Stimulated activated CD4-positive, alpha-beta T cell treated with anti-CD3 and anti-CD28 coated beads, Interleukin-15, amount 100 ng/mL, for 1 hour (primary cell): ENCODE measurements at places on chromosomes 4 and X.

- no peak for DNase-seq
Measured at GRCh38 chrX:11666164-11666563, 444 bp upstream of the ARHGAP6 start.

GRCh38 chr4:170234800-170235199 lies 145.0 kb upstream of the AADAT start:
- no peak for DNase-seq

DNA sequence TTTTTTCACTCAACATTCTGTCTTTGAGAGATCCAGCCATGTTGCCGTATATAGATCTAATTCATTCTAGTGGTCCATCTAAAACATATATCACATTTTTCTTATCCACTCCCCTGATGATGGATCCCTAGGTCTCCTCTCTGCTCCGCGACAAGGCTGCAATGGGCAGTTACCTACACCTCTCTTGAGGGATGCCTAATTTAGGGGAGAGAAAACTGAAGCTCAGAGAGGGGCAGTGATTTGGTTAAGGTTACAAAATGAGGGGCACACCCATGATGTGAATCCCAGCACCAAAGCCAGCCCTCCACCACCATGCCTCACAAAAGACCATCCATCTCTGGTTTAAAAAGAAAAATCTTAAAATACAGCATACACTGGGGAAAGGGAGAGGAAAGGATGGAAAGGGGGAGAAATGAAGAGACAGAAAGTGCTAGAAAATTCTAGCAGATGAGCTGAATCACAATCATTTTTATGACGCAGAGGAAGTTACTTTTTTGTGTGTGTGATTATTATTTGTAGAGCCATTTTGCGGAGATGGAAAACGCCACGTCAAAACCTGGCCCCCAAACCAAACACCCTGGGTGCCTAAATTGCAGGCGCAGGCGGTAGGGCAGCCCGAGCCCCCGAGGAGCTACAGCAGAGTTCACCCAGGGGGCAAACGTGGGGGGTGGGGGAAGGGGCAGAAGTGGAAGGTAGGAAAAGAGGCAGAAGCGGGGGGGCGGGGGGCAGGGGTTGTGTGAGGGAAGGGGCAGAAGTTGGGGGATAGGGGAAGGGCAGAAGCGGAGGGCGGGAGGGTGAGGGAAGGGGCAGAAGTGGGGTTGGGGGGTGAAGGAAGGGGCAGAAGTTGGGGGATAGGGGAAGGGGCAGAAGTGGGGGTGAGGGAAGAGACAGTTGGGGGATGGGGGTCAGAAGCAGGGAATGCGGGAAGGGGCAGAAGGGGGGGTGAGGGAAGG lies 1.3 kb upstream of the TSPYL2 start:
- no peak for DNase-seq

- no peak for DNase-seq
Measured at GRCh38 chr4:105686571-105686970, 21.9 kb downstream of the INTS12 start.

- DNase-seq: peak; percentile 6
Measured at GRCh38 chr4:142126890-142127497, 490.6 kb downstream of the IL15 start.

DNA sequence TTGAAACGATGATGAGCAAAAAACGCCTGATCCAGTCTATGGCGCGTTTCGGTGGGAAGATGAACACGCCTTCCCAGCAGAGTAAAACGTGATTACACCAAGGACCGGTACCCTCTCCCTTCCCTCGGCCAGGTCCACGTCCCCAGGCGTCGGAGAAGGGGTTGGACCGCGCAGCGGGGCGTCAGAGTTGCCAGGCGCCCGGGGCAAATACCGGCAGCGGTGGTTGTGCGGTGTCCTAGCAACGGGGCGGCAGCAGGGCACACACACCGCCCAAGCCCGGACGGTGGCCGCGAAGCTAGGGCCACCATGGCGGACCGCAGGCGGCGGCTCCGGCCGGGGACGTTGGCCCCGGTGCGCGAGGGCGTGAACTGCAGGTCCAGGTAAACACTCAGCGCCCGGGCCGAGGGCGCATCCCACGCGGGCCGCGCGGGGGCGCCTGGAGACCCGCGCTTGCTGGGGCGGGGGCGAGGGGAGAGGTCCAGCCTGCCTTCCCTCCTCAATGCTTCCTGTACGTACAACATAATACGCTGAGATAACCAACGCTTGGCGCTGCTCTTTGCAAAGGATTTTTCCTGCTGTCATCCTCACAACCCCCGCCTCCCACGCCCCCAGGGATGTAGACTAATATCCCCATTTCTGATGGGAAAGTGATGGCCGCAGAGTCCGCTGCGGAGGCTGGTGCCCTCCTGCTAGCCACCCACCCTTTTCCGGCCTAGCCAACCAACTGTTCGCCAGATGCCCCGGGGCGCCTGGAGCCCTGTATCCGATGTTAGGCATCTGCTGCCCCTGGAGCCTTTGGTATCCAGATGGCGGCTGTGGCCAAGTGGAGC lies at the start of gene FAM47E:
Gene FAM47E (plus strand): TSS at position 281 of the 830 bp plus-strand sequence. CDS start 26 bp downstream, at position 307.
- no peak for DNase-seq

GRCh38 chr4:7917669-7918068 lies 22.0 kb downstream of the AFAP1 start:
- no peak for DNase-seq

GRCh38 chrX:2698604-2699003 lies 7.5 kb downstream of the CD99 start:
- DNase-seq: no peak

- DNase-seq: no peak
Measured at GRCh38 chr4:110994781-110995180, 371.9 kb upstream of the PITX2 start.

DNA sequence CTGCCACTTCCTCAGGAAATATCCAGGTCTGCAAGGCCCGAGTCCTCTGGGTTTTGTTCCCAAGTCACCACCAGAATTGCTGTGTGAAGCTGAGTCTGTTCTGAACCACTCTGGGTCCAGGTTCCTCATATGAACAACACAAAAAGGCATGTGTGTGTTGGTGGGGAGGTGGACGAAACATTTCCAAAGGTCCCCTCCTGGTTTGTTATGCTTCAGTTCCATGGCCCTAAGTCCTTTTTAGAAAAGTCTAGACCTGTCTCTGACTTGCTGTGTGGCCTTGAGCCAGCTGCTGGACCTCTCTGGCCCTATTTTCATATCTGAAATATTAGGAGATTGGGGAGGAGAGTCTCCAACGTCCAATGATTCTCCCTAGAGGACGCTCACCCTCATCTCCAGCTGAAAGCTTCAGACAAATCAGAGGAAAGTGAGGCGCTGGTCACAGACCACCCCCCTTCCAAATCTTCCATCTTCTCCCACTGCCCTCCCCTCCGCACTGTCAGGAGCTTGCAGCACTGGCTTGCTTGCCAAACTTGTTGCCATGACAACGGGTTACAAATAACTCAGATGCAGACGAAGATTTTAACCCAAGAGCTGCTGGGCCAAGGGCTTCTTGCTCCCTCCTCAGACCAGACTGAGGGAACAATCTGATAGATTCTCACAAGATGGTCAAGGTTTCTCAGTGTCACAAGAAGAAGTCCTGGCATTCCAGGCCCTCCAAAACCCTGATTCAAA lies 64.5 kb downstream of the SMC1A start:
- no peak for DNase-seq

DNA sequence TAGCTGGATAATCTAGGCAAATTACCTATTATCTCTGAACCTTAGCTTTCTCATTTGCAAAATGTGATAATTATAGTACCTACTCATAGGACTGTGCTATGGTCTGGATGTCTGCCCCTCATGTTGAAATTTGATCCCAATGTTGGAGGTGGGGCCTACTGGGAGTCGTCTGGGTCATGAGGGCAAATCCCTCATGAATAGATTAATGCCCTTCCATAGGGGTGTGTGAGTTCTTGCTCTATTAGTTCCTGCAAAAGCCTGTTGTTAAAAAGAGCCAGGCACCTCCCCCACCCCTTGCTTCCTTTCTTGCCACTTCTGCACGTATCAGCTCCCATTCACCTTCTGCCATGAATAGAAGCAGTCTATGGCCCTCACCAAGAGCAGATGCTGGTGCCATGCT lies 73.9 kb downstream of the SERTM2 start:
- no peak for DNase-seq

DNA sequence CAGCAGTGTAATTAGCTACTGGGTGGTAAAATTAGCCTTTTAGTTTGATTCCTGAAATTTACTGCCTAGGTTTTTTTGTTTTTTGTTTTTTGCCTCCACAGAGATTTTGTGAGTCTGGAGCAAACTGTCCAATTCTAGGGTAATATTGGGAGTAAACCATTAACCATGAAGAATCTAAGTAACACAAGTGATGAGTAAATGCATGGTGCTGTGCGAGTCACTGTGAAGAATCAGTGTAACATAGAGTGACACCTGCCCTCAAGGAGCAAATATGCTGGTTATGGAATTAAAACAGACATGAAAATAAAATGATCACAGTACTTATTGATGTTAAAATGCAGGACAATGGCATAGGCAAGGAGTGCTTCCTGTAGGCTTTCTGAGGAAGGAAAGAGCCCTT lies 60.1 kb downstream of the LRP2BP start:
- no peak for DNase-seq

DNA sequence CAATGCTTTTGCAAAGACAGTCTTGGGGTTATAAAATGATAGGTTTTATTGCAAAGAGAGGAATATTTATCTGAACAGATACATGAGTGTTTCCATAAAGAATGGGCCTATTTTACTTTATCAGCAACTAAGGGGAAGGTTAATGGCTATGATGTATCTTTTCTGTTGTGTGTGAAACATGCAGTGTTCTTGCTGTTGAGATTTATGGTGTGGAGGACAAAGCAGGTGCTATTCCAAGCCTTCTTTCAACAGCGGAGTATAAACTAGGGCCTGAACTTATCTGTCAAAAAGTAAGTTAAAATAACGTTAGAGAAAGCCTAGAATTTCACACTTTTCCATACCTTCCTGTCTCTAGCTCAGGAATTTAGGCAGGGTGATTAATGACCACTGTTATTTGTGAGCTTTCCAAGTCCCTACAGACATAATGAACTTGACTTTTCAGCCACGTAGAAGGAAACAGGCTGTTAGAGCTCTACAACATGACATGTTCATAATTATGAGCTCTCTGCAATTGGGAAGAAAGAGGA lies 411.4 kb downstream of the IL1RAPL1 start:
- no peak for DNase-seq

GRCh38 chr4:178937130-178937529 lies 1494.9 kb upstream of the AGA start:
- DNase-seq: no peak

DNA sequence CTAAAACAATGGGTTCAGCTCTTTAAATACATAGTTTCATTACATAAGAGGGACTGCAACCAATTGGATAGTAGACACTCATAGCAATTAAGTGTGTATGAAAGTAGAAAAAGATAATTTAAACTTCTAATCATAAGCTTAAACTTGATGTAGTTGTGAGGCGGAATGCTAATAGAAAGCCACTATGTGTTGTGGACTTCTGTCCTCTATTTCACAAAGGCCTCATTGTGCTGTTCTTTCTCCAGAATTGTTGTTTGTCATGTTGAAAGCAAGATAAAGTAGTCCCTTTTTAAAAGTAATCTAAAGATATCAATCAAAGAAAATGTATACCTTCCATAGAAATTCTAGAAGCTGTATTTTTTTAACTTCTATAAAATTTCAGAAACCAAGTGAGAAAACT lies 329.4 kb downstream of the KLHL4 start:
- DNase-seq: no peak

DNA sequence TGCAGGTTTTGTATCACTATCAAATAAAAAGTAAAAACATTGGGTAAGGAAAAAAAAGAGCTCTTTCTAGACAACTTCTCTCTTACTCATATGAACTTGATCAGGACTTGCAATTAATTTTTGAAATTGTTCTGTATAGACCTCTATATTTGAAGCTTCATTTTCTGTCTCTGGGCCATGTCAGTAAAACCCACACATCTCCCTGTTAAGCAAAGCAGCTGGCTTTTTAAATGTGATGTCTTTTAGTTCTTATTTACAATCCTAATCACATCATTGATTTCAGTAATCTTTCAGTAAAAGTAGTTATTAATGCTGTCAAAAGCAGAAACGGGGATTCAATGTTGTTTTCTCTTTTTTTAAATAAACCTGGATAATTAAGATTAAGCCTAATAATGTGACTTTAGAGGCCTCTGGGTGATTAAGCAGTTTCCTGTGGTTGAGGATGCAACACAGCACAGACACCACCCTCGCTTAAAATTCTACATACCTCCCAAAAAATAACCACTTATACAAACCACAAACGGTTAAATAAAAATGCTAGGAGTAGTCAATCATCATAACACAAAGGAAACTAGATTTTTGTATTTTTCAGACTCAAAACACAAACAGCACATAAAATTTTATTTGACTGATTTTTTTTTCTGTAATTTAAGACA lies 5.2 kb upstream of the PCDH10 start:
- no peak for DNase-seq

DNA sequence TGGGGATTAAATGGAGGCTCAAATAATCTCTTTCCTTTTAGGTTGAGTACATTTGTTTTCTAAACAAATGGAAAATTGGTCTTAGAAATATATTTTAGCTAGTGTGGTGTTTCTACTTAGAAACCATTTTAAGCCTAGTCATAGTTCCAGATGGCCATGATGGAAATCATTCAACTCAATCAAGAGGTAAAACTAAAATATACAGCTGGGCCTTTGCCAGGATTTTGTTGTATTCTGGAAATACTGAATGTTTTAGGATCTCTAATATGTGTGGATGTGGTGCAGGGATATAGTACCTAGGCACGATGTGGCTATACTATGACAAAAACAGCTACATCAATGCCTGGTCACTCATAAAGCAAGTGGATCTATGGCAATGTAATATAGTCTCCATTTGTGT lies 146.0 kb upstream of the BANK1 start:
- DNase-seq: no peak

GRCh38 chrX:112628288-112628687 lies 51.5 kb downstream of the LHFPL1 start:
- DNase-seq: no peak

GRCh38 chr4:22192084-22192511 lies 243.5 kb upstream of the KCNIP4 start:
- DNase-seq: no peak

- no peak for DNase-seq
Measured at GRCh38 chr4:106172861-106173260, 143.1 kb downstream of the TBCK start.

GRCh38 chr4:86818211-86818610 lies 31.0 kb downstream of the SLC10A6 start:
- no peak for DNase-seq

DNA sequence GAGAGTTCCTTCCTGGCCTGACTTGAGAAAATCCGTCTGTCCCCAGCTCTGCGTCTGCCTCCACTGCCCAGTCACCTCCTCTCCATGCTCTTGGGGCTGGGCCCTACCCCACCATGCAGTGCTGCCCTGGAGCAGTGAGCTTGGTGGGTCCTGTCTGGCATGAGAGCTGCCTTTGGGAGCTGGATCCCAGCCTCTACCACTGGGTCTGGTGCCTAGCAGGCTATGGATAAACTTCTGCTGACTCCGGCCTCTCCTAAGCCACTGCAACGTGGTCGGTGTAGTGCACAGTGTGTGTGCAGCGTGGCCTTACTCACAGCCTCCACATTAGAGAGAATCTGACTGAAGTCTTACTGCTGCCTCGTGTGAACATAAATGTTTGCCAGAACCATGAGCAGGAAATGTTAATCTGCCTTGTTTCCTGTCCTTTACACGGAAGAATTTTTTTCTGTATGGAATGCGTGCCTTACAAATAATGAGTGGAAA lies 47.6 kb downstream of the HTT start:
- no peak for DNase-seq
